ENCODE measurements at places on chromosomes 16 and 17. TPM values are rescaled to one million over a fixed set of nuclear protein-coding genes. Genes with fewer than 3 reads are reported as not detected.

The UTS2R gene
- not detected for total RNA-seq

The RNU2-1 gene
- total RNA-seq: not detected

The KRTAP1-3 gene
- total RNA-seq: not detected

The VTN gene
- 19.1 TPM for total RNA-seq

The COG4 gene
- total RNA-seq: 70.4 TPM

The SGF29 gene
- 9.6 TPM for total RNA-seq

The SALL1 gene
- 0.18 TPM for total RNA-seq

The KIF1C gene
- 97.3 TPM for total RNA-seq

The KRTAP9-4 gene
- total RNA-seq: not detected

The PDIA2 gene
- 0.37 TPM for total RNA-seq

The TNFRSF17 gene
- not detected for total RNA-seq

The CDH13 gene
- 61.8 TPM for total RNA-seq

All from smooth muscle cell of bladder (primary cell).